Ovary (tissue), 10 donors: ENCODE measurements at places on chromosomes 11 and 22. TPM values are rescaled to one million over a fixed set of nuclear protein-coding genes. Genes with fewer than 3 reads are reported as not detected.

GRCh38 chr11:61267437-61267841, 26.5 kb downstream of the PGA5 start:
- no peak for DNase-seq
- no peaks in the 10 kb centered on the region for H3K27me3 ChIP-seq
- H3K4me3 ChIP-seq, result no peak overlapping the region
- H3K4me1 ChIP-seq, result no peaks in the 10 kb centered on the region
- no peak overlapping the region for H3K27ac ChIP-seq
- no peaks in the 10 kb centered on the region for H3K36me3 ChIP-seq

- no peak overlapping the region for H3K4me3 ChIP-seq
- H3K27ac ChIP-seq, result no peak overlapping the region
- H3K4me1 ChIP-seq, result peaks cover 4% of the 10 kb centered on the region
- H3K27me3 ChIP-seq, result no peaks in the 10 kb centered on the region
- H3K36me3 ChIP-seq, result no peaks in the 10 kb centered on the region
Measured at GRCh38 chr11:116793772-116794097, 2.1 kb upstream of the APOA5 start.

DNA sequence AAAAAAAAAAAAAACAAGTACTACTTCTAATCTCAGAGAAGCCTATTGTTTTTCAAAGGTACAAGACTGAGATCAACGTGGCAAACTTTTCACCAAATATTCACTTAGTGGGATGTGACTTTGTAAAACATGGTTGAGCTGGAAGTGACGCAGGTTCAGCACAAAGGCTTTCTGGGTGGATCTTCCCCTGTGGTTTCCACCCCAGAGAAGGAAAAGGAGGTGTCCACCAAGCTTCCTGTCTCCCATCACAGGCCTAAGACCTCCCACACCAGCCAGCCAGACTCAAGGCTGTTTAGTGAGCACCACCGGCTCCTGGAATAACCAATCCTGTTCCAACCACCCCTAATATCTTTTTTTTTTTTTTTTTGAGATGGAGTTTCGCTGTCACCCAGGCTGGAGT, 5.7 kb downstream of the TMEM184B start:
- peaks cover 19% of the 10 kb centered on the region for H3K4me1 ChIP-seq
- H3K27ac ChIP-seq, result peak overlapping the region; percentile 53
- no peak overlapping the region for H3K4me3 ChIP-seq
- H3K36me3 ChIP-seq, result no peaks in the 10 kb centered on the region

DNA sequence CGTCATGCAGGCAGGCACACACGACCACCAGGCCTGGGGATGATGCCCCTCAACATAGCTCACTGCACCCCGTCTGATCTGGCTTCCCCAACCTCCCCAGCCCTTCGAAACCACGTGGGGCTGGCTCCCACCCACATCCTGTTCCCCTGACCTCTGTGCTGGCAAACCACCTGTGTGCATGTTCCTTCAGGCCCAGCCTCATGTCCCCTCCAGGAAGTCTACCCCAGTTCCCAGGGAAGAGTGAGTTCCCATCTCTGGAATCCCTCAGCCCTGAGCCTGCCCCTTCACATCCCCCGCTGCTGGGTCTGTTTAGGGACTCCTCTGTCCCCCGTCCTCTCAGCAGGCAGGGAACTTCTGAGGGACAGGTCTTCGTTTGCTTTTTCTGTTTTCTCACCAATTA, 7.1 kb downstream of the SLC7A4 start:
- H3K4me3 ChIP-seq, result no peak overlapping the region
- H3K27ac ChIP-seq, result no peak overlapping the region
- H3K27me3 ChIP-seq, result no peaks in the 10 kb centered on the region
- peaks cover 6% of the 10 kb centered on the region for H3K4me1 ChIP-seq
- DNase-seq, result no peak

DNA sequence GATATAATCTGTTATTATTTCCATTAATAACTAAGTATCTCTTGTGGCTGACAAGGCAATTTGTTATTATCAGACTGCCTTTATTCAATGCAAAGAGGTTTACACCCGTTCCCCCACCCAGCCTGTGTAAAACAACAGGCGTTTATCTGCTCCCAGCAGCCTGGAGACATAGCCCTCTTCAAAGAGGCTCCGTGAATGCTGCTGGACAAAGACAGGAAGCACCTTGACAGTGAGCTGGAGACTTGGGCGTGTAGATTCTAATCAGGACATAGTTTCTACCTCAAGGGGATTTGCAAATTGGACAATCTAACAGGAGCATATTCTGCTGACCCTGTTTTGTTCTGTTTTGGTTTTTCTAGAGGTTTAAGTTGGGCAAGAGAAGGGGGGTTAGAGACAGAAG, 733.0 kb upstream of the KIRREL3 start:
- H3K4me1 ChIP-seq, result no peaks in the 10 kb centered on the region
- no peaks in the 10 kb centered on the region for H3K36me3 ChIP-seq
- H3K27me3 ChIP-seq, result no peaks in the 10 kb centered on the region
- no peak overlapping the region for H3K27ac ChIP-seq
- H3K4me3 ChIP-seq, result no peak overlapping the region

DNA sequence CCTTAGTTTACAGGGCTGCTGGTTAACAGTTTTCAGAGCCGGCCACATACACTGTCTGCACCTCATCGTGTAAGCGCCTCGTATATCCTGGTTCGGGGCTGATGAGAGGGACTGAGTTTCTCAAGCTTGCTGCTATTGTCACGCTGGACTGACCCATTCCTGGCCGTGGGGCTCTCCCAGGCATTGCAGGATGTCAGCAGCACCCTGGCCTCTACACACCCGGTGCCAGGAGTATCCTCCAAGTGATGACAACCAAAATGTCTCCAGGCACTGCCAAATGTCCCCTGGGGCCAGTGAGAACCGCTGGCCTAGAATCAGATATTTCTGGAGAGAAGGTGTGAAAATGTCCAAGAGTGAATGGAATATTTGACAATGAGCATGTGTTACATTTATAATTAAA, 82.8 kb downstream of the ST3GAL4 start:
- no peaks in the 10 kb centered on the region for H3K27me3 ChIP-seq
- H3K4me1 ChIP-seq, result peaks cover 6% of the 10 kb centered on the region
- no peak for DNase-seq
- H3K4me3 ChIP-seq, result no peak overlapping the region
- no peak overlapping the region for H3K27ac ChIP-seq

DNA sequence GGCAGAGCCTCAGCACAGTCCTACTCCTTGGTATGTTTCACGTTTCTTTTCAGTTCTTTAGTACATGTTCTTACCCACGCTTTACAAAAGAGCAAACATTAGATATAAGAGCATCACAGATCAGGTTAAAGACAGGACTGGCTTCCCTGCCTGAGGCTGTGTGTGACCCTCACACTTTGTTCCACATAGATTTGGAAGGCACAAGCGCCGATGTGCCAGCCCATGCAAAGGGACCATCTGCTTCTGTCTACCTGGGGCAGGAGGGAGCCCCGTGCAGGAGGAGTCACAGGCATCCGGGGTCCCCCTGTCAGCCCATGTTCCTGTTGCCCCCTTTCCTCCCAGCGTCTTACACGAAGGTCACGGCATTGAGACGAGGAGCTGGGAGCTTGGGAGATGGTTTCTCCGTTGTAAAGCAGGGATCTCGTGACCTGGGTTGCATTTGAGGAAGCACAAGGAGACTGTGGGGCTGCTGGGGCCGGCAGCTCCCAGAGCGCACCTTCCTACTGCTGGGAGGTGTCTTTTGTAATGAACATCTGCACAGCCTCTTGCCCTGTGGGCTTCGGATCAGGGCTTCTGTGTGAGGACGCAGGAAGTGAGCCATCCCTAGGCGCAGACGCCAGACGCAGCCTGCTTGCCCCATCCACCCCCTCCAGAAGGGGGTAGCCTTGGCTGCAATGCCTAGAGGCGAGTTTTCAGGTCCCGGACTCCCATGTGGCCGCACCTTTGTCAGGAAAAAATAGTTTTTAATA, 72.6 kb downstream of the SCN3B start:
- H3K27ac ChIP-seq, result no peak overlapping the region
- no peak overlapping the region for H3K4me3 ChIP-seq
- no peak for DNase-seq
- no peaks in the 10 kb centered on the region for H3K36me3 ChIP-seq

- H3K36me3 ChIP-seq, result no peaks in the 10 kb centered on the region
- DNase-seq, result no peak
- no peak overlapping the region for H3K4me3 ChIP-seq
Measured at GRCh38 chr11:13052130-13052571, 43.0 kb downstream of the RASSF10 start.

DNA sequence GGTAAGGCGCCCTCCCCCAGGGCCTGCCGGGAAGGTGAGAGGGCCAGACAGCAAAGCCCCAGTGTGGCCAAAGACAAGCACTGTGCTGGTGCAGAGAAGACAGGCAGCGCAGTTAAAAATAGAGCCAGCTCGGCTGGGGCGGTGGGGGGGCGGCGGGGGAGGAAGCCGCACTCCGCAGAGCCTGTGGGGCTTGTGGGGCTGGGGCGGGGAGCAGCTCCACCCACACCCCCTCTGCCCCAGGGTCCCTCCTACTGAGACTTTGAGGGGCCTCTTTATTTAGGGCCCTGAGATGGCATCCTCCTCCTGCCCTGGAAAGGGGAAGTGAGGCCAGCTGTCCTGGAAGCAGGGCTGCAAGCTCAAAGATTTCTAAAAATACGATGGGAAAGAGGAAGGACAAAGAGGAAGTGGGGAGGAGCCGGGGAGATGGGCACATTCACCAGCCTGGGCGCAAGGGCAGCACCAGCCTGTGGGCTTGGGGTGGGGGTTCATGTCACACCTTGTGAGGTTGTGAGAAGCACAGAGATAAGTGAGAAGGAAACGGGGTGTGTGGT, 2.6 kb downstream of the CYTH4 start:
- no peak for DNase-seq
- H3K4me1 ChIP-seq, result no peaks in the 10 kb centered on the region
- H3K27me3 ChIP-seq, result no peaks in the 10 kb centered on the region
- no peaks in the 10 kb centered on the region for H3K36me3 ChIP-seq
- H3K4me3 ChIP-seq, result no peak overlapping the region

- no peak overlapping the region for H3K27ac ChIP-seq
- H3K27me3 ChIP-seq, result no peaks in the 10 kb centered on the region
- no peaks in the 10 kb centered on the region for H3K36me3 ChIP-seq
Measured at GRCh38 chr11:127898422-127899365, 688.7 kb downstream of the ETS1 start.

DNA sequence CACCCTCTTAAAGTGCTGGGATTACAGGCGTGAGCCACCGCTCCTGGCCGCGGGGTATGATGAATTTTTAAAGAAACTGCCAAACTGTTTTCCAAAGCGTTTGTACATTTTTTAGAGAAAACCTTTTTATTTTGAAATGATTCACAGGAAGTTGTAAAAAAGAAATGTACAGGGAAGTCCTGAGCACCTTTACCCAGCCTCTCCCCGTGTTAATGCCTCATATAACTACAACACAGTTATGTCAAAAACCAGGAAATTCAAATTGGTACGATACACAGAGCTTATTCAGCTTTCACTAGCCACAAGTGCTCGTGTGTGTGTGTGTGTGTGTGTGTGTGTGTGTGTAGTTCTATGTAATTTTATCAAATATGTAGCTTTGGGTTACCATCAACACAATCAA, 7.0 kb upstream of the FAM118A start:
- no peak overlapping the region for H3K27ac ChIP-seq
- H3K27me3 ChIP-seq, result no peaks in the 10 kb centered on the region
- no peaks in the 10 kb centered on the region for H3K36me3 ChIP-seq

DNA sequence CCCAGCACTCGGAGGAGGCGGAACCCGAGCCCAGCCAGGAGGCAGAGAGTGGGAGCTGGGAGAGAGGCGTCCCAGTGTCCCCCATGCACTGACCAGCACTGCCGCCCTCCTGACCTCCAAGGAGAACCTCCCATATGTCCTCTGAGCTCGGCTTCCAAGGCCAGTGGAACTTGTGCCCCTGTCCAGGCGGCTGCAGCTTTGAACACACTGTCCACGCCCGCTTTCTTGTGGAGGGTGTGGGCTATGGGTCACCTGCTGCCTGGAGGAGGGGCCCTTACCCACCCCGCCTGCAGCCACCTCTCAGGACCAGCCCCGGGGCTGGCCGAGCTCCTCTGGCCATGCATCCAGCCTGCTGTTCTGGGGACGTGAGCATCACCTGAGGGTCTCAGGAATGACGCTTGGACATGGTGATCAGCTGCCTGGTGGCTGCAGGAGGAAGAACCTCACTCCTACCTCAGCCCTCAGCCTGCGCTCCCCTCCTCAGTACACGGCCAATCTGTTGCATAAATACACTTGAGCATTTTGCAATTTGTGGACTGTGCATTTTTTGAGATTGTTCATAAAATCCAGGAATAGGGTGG, 22.2 kb upstream of the MUC5B start:
- H3K27ac ChIP-seq, result no peak overlapping the region
- no peak overlapping the region for H3K4me3 ChIP-seq
- no peaks in the 10 kb centered on the region for H3K27me3 ChIP-seq
- DNase-seq, result no peak

DNA sequence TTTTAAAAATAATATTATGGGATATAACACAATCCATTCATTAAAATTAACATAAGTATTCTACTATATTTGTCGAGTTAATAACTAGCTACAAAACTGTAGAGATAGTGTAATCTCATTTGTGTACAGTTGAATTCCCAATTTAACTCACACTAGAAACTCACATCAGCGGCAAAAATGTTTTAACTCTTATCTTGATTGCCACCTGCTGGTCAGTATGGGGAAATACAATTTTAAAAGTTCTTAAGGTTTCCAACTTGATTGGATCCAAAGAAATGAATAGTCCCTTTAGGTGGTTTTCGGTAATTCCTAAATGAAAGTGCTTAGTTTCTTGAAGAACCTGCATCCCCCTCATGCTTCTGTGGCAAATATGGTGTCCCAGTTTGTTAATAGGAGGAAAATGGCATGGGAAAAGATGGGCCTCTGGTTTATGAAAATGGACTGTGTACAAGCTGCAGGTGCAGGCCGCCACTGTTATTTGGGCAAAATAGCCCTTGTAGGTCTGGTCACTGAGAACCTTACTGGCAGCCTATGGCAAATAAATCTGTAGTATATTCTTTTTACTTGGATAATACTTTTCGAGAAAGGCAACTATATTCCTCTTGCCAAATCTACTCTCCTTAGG, 33.7 kb upstream of the SLC17A6 start:
- H3K4me3 ChIP-seq, result no peak overlapping the region
- H3K36me3 ChIP-seq, result no peaks in the 10 kb centered on the region
- no peak for DNase-seq
- H3K27me3 ChIP-seq, result no peaks in the 10 kb centered on the region
- no peaks in the 10 kb centered on the region for H3K4me1 ChIP-seq

DNA sequence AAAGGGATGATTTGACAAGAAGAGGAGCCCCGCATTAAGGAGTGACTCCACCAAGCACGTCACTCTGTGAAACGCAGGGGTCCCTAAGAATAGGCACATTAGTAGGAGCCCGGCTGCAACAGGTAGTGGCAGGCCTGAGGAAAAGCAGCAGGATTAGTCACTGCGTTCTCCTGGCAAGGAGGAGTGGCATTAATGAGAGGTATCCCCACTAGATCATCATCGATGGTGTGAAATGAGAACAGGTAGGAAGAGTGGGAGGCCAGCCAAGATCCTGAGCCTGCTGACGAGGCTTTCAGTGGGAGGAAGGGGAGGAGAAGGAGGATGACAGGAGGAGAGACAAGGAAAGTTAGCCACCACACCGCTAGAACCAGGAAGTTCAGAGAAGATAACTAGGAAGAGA, 38.6 kb downstream of the NRXN2 start:
- H3K36me3 ChIP-seq, result no peaks in the 10 kb centered on the region
- no peaks in the 10 kb centered on the region for H3K27me3 ChIP-seq

PYGM gene
- 6.7 TPM for polyA plus RNA-seq

SCN2B gene
- polyA plus RNA-seq, result 0.38 TPM

NKAPD1 gene
- 48.2 TPM for polyA plus RNA-seq

POU2AF1 gene
- 0.29 TPM for polyA plus RNA-seq

SCT gene
- not detected for polyA plus RNA-seq

KDM4E gene
- polyA plus RNA-seq, result not detected

CD3D gene
- 0.85 TPM for polyA plus RNA-seq

ESAM gene
- polyA plus RNA-seq, result 40.7 TPM

TMEM45B gene
- not detected for polyA plus RNA-seq

OR10A2 gene
- polyA plus RNA-seq, result not detected

CCDC89 gene
- 2.8 TPM for polyA plus RNA-seq

OR4D5 gene
- polyA plus RNA-seq, result not detected

FAM168A gene
- polyA plus RNA-seq, result 44.5 TPM

SHISA8 gene
- not detected for polyA plus RNA-seq
